ENCODE measurements at places on chromosomes 11 and 22.

DNA sequence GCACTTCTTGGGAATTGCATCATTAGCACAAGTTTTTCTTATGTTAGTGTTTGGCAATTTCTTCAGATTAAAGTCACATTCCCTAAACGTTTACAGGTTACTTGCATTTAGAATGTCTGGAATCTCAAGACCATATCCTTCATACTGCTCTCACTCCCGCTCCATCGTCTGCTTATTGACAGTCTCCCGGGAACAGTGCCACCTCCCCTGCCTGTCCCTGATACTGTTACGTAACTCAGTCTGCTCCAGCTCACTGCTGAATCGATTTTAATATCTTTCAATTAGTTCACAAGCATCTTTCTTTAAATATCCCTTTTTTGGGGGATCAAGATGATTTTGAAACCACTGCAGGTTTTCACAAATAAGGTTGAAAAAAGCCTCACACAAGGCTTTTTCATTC is 48.2 kb downstream of the GLYATL2 start:
- DNase-seq: peak; percentile 11

DNA sequence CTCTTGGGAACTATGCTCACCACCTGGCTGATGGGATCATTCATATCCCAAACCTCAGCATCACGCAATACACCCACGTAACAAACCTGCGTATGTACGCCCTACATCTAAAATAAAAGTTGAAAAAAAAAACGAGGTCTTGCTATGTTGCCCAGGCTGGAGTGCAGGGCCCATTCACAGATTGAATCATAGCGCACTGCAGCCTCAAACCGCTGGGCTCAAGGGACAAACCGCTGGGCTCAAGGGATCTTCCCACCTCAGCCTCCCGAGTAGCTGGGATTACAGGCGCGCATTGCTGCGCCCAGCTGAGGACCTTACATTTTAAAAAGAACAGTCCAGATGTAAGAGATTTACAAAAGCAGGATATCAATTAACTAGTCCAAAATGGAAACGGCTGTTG is 41.9 kb upstream of the EMID1 start:
- DNase-seq: no peak

DNA sequence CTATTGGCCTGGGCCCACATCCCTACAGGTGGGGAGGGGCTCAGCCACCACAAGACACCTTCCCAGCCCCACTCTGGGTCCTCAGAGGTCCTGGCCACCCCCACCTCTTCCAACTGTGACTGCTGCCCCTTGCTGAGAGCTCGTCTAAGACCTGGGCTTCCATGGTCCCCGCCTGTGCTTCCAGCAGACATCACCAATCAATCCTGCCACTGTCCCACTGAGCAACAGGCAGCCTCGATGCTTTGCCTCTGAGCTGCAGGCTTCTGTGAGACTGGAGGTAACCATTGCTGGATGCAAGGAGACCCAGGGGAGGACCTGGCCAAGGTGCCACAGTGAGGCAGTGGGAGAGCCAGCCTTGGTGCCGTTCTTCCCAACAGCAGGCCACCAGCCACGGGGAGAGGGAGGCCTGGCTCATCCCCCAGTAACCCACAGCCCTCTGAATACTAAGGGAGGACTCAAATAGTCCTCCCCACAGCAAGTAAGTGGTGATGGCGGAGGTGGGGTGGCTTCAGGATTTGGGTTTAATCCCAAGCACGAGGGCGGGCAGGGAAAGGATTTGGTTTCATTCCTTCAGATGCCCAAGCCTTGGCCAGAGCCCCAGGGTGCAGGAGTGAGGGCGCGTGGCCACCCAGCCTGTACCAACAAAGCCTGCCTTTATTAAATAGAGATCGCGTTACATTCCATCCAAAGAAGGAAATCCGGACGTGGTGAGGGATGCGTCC is 5.5 kb upstream of the FADS3 start:
- DNase-seq: no peak

DNA sequence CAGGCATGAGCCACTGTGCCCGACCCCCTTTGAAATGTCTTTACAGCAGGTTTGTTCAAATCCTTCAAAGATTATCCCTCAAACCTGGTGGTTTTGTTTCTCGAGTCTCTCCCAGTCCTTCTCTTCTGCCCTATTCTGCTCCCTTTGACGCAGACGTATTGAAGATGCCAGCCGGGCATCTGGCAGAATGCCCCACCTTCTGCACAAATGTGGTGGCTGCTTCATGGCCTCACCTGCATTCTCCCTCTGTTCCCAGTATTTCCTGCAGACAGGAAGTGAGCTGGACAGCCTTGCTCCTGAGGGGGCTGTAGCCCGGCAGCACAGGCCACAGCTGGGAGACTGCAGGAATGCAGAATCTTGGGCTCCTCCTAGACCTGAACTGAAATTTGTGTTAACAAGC is 4.8 kb upstream of the NAP1L4 start:
- DNase-seq: no peak

GRCh38 chr11:130902380-130902779 is 13.9 kb downstream of the SNX19 start:
- no peak for DNase-seq

DNA sequence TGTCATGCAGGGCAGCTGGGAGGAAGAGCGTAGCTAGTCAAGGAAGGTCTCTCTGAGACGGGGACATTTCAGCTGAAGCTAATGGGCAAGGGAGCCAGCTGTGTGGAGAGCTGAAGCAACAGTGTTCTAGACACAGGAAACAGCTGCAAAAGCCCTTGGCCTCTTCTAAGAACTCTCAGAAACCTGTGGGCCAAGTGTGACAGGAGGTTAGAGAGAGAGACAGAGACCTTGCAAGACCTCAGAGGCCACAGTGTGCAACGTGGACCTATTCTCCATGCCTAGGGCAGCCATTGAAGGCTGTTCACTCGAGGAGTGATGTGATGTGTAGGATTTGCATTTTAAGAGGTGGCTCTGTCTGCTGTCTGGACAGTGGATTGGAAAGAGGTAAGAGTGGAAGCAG is 48.7 kb upstream of the TNRC6B start:
- no peak for DNase-seq

GRCh38 chr22:33472462-33473344 is 414.5 kb upstream of the SYN3 start:
- no peak for DNase-seq

DNA sequence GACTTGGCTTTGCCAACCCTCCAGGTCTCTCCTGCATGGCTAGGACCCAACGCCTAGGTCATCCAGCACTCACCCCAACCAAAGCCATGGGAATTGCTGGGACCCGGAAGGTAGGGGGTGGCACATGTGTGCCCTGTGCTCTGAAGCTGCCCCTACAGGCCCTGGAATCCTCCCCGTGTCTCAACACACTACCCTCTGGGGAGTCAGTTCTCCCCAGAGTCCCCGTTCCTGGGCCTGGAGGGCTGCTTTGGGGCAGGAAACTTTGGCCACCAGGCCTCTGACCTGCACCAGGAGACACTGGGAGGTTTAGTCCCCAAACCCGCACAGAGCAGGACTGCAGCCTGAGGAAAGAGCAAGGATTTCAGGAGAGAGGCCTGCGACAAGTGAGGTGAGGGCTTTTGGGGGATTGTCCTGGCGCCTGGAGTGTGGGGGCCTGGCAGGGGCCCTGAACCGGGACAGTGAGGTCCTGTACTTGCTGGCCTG is 495 bp upstream of the IFITM1 start:
- no peak for DNase-seq

GRCh38 chr11:76152086-76152681 is 54.1 kb downstream of the WNT11 start:
- DNase-seq: no peak

DNA sequence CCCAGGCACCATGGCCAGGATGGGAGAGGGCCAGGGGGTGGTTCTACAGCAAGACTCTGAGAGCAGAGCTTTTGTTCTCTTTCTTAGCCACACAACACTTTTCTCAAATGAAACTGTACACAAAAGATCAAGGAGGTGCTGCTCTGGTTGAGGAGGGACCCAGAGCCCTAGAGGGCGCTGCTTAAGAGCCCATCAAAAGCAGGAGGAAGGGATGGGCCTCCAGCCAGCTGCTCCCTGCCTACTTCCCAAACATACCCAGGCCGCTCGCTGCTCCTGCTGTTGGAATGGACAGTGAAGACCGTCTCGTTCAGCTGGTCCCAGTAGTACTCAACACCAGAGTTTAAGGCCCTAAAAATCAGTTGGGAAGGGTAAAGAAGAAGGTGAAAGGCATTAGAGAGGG is 18.4 kb upstream of the CHRM4 start:
- DNase-seq: no peak

DNA sequence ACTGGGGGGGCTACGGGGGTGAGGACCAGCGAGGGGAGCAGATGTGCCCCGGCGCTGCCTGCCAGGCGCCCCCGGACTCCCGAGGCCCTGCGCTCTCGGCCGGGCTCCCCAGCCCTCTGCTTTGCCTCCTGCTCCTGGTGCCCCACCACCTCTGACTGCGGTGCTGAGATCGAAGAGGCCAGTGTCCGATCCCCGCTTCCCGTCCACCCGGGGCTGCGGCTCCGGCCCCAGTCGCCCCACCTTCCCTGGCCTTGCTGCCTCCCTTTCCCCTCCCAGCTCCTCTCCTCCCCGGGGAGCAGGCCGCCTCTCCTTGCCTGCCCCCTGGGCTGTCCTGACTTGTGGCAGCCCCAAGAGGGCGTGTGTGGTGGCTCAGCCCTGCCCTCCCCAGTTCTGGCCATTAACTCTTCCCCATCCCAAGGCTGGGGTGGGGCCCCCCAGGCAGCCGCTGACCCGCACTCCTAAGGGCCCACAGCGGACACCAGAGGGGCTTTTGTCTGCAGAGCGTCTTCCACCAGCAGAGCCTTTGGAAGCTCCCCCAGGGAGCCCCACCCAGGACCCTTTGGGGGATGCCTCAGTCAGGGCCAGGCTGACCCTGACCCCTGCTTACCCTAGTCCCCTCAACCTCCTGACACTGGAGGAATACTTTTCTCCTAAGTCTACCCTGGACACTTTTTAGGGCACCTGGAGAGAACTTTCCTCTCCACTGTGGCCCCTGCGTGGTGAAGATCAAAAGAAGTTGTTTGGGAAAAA is 16.6 kb downstream of the RTN4RL2 start:
- no peak for DNase-seq

- no peak for DNase-seq
Measured at GRCh38 chr11:121463689-121464335, 11.0 kb upstream of the SORL1-AS1 start.

DNA sequence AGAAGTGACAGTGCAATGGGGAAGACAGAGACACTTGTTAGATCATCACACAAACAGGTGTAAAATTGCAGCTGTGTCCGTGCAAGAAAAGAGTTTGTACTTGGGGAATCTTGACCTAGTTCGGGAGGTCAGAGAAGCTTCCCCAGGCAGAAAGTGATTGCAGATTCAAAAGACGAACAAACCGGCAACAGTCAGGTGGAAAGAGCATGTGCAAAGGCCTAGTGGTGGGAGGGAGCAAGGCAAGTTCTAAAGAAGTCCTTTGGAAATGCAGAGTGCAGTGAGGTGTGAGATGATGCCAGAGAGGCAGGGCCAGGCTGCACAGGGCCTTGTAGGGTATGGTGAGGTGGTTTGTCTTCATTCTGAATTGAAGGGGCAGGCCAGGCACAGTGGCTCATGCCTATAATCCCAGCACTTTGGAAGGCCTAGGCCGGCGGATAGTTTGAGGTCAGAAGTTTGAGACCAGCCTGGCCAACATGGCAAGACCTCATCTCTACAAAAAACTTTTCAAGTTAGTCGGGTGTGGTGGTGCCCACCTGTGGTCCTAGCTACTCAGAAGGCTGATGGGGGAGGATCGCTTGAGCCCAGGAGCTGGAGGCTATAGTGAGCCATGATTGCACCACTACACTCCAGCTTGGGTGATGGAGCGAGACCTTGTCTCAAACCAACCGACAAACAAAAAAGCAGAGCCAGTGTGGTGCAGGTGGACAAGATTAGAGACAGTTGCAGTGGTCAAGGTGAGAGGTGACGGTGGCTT is 1.9 kb upstream of the ESS2 start:
- no peak for DNase-seq

GRCh38 chr11:38411149-38411548 is 1813.1 kb upstream of the RAG2 start:
- DNase-seq: no peak

Measured in NCI-H446 (cell line).